ENCODE measurements at places on chromosomes 1 and 21.
A peak's percentile ranks its signal among the peaks of the same experiment; 100 is the strongest.

DNA sequence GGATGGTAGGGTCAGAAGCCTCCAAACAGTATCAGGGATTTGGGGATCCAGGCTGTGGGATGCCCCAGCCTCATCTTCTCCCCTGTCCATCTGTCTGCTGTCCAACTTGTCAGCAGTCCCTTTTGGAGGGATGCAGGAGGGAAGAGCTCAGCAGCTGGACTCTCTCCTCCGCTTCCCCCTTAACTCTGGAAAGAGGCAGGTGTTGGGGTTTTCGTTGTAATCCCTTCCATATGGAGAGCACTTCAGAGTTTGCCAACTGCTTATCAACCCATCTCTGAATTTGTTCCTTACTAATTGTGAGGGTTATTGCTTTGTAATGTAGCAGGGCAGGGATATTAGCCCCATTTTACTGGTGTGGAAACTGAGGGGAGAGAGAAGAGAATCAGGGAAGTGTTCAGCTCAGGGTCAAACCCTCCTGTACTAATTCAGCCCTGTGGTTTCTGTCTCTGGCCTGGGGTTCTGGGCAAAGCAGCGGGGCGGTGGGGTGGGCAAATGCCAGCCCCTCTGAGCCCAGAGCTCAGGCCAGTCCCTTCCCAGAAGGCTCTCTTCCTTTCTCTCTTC is 3.2 kb downstream of the CITED4 start:
- DNase-seq, result no peak

- no peak for DNase-seq
Observed at GRCh38 chr1:59671953-59672305, 142.8 kb upstream of the HOOK1 start.

- DNase-seq, result peak; percentile 70
Observed at GRCh38 chr1:205325334-205325884, 3.9 kb upstream of the NUAK2 start.

- no peak for DNase-seq
Observed at GRCh38 chr1:179177182-179177581, 52.3 kb downstream of the ABL2 start.

- peak; percentile 73 for DNase-seq
Observed at GRCh38 chr1:204074274-204075138, 1.6 kb downstream of the SOX13 start.

All from D721Med (cell line).